Osteoblast (primary cell): ENCODE measurements at places on chromosomes 11 and 22. TPM values are rescaled to one million over a fixed set of nuclear protein-coding genes. Genes with fewer than 3 reads are reported as not detected.

ART1 gene
- not detected in 2 replicates for total RNA-seq

DNA sequence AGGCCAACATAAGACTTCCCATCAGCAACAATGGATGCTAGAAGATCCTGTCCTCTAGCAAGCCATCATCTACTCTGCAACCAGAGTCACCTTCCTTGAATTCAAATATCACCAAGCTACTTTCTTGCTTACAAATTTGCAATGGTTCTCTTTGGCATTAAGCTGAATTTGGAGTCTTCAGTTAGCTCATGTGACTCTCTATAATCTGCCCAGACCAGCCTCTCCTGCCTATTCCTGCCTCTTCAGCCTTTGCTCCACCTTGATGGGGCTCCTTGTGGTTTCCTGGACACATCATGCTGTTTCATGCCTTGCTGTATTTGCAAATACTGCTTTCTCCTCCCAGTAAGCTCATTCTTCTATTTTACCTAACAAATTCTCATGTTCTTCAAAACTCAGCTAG lies 82.3 kb downstream of the RASSF10 start:
- DNase-seq = no peak

- peak; percentile 78 for DNase-seq
These were observed 34.2 kb downstream of the DNHD1 start for GRCh38 chr11:6531267-6531752.

- no peak for DNase-seq
These were observed 10.2 kb upstream of the GRAMD1B start for GRCh38 chr11:123419731-123420452.

- DNase-seq = no peak
These were observed 12.2 kb downstream of the NEAT1 start for GRCh38 chr11:65434667-65435410.

DNA sequence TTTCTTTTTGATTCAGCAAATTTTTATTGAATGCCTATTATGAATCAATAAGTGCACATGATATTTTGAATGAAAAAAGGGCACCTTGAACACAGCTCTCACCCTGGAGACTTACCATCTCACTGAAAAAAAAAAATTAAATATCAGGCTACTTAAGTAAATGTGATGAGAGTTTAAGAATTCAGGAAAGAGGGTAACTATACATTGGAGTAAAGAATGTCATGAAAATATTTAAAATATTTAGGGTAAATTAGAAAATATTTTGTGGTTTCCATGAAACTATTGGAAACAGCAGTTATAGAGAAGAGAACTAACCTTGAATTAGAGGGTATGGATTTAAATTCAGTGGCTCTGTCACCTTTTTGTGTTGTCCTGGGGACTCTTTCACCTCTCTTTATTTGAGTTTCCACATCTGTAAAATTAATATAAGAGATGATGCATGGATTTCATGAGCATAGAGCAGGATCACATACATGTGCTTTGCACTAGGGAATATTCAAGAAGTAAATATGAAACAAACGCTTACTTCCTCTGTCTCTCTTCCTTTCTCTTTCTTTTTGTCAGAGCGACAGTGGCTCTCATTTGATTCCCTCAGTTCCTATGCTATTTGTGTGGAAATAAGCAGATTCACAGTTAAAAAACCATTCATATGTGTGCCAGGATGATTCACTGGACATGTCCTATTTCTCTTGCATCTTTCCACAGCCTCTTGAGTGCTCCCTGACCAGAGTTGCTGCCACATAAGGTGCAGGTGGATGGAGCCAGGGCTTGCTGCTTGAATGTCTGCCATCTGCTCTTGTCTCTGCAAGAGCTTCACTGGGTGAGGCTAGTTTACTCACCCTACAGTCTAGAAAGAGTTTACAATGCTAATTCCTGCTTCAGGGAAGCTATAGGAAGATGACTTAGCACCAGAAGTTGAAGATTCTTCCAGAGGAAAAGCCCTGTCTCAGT lies 533.1 kb downstream of the ETS1 start:
- DNase-seq = no peak

GRCh38 chr11:68829581-68829980 lies 12.1 kb downstream of the CPT1A start:
- DNase-seq = no peak
